ENCODE measurements at places on chromosomes 2 and 18. TPM values are rescaled to one million over a fixed set of nuclear protein-coding genes. Genes with fewer than 3 reads are reported as not detected.

Gene MEMO1
- 32.7 TPM for total RNA-seq

Gene SIGLEC15
- total RNA-seq = 1.2 TPM

Gene TMBIM1
- 215 TPM for total RNA-seq

Gene FAP
- total RNA-seq = 269 TPM

Gene KCNG2
- total RNA-seq = not detected

Gene CENPA
- 7.7 TPM for total RNA-seq

Gene LAMA1
- total RNA-seq = 67.1 TPM

Gene ALPG
- total RNA-seq = not detected

Gene GAREM2
- total RNA-seq = 0.22 TPM

Gene MOGAT1
- not detected for total RNA-seq

Gene CPLX4
- not detected for total RNA-seq

Gene COL5A2
- total RNA-seq = 440 TPM

Gene CFAP53
- 1.1 TPM for total RNA-seq

Gene ADAM17
- total RNA-seq = 43.8 TPM

Gene SLC25A52
- total RNA-seq = not detected

Gene DYNC1I2
- total RNA-seq = 128 TPM

Gene HOXD3
- 0.33 TPM for total RNA-seq

Gene SULT1C4
- not detected for total RNA-seq

Gene SERPINB11
- total RNA-seq = not detected

Gene NETO1
- not detected for total RNA-seq

Gene IL18R1
- total RNA-seq = 0.33 TPM

Gene RAPH1
- 23.2 TPM for total RNA-seq

Gene PUM2
- 56.6 TPM for total RNA-seq

Gene VIL1
- 0.12 TPM for total RNA-seq

Gene VWA3B
- total RNA-seq = not detected

Gene FAM228A
- total RNA-seq = under 0.01 TPM

Gene MEX3C
- total RNA-seq = 35.4 TPM

Gene DLX1
- not detected for total RNA-seq

Gene GPBAR1
- 0.12 TPM for total RNA-seq

Gene AQP12A
- not detected for total RNA-seq

Gene FBXO15
- total RNA-seq = 1.1 TPM

Gene DYNAP
- not detected for total RNA-seq

Gene RAPGEF4
- total RNA-seq = 1.00 TPM

Gene ABCG8
- total RNA-seq = not detected

Gene BOLA3
- 50.0 TPM for total RNA-seq

Gene SETBP1
- 2.2 TPM for total RNA-seq

Gene ADGRF3
- not detected for total RNA-seq

Gene TRABD2A
- 2.5 TPM for total RNA-seq

Gene CNRIP1
- total RNA-seq = 31.3 TPM

Gene SP140
- total RNA-seq = 2.6 TPM

Gene ABCB11
- total RNA-seq = not detected

Gene IL1F10
- total RNA-seq = not detected

Gene ZNF513
- total RNA-seq = 11.1 TPM

Gene CDCA7
- total RNA-seq = 6.7 TPM

Gene KYNU
- total RNA-seq = 16.6 TPM

Gene TM4SF20
- not detected for total RNA-seq

Gene ATRAID
- total RNA-seq = 140 TPM

Gene SPP2
- total RNA-seq = not detected

Gene ACMSD
- not detected for total RNA-seq

Gene ANKRD30B
- total RNA-seq = 0.55 TPM

Gene ERICH2
- total RNA-seq = 0.33 TPM

Gene MEP1B
- total RNA-seq = not detected

Gene TUBA4B
- total RNA-seq = 0.11 TPM

Gene SLC4A3
- 9.5 TPM for total RNA-seq

Gene CPO
- 0.12 TPM for total RNA-seq

Gene GKN1
- not detected for total RNA-seq

Gene NFATC1
- total RNA-seq = 2.1 TPM

Gene ZNF892
- total RNA-seq = 4.5 TPM

Gene APCDD1
- total RNA-seq = not detected
